ENCODE measurements at places on chromosomes 12 and 14.

DNA sequence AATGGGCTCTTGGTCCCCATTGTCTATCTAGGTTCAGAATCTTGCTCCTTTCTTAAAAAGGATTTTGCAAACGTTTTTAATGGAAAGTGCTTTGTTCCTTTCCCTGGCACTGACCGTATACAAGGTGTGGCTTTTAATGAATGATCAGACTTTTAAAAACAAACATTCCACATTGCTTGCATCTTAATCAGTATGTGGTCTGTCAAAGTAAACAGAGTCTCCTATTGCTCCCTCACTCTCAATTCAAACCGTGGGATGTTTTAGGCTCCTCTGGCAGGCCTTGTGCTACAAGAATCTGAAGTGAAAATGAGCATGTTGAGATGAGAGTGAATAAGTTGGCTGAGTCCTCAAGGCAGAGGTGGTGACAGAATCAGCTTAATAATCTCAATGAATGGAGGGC, 107.0 kb downstream of the VRK1 start:
- DNase-seq, result no peak

- no peak for DNase-seq
These were observed 109.0 kb downstream of the ESR2 start for GRCh38 chr14:64185184-64185583.

DNA sequence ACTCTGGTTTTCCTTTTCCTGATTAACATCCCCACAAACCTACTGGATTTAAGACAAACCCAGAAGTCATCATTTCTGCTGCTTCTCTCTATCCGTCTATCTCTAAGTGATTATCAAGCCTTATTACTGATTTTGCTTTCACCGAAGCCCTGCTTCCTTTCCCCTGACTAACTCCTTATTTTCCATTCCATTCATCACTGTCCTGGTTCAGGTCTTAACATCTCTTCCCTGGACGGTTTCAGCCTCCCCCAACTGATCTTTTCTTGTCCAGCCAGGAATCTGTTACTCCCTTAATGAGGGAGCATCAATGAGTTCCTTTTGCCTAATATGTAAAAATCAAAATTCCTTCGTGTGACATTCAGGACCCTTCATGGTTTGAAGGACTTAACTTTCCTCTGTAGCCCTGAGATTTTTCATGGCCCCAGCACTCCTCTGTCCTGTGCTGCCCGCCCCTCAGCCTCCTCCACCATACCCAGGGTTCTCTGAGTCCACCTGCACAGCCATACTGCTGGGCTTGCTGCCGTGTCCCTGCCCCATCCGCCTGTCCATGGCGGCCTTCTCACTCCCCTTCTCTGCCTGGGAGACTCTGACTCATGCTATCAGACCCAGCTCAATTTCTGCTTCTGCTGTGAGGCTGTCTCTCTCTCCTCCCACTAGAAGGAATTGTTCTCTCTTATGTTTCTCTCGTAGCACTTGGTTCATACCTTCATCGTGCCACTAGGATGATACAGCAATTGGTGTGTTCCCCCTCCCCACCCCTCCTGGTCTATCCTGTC, 167.8 kb upstream of the HIF1A start:
- DNase-seq, result no peak

DNA sequence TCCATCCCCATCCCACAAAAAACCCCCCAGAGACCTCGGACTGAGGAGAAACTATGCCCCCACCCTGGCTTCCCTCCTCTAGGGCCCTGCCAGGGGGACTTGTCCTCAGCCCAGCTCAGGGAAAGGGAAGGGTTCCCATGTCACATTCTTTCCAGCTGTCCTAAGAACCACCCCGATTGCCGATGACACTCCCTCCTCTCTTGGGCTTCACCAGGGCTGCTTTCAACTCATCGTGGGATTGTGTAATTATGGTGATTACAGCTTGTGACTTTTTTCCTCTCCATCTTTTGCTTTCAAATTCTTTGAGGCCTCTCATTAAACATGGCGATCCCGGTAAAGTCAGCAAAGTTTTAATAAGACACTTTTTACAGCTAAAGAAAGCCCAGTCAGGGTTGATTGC, 344.0 kb downstream of the DPF3 start:
- no peak for DNase-seq

DNA sequence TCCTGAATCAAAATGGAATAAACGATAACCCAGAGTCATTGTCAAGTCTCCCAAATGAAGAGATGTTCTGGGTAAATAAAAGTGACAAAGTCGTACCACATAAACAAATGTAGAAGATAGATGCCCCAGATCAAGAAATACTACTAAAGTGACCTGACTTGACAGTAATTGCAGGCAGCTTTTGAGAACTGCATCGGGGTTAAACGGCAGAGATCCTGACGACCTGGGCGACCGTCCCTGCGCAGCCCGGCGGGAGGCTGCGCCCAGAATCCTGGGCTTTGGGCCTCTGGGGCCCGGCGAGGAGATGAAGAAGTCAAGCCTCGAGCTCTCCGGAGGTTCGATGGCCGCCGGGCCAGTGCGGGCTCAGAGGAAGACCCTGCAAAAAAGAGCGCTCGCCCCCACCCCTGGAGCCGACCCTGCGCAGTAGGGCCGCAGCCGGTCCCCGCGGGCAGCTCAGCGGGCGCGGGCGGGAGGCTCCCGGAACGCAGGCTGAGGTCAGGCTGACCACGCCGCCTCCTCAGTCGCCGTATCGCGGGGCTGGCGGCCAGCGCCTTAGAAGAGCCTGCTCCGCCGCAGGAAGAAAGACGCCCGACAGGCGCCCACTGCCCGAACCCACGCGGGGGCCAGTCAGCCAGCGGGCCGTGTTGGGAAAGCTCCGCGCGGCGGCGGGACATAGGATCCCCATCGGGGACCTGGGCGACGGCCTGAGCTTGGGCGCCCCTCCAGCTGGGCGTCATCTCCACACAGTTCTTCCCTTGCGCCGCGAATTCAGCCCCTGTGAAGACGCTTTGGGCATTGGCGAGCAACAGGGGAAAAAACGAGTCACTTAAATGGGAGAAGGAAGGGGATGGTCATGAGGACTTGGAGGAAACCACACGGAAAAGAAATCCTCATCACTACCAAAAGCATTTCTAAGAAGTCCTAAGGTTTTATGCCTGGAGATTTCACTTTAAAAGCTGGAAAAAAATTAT, 16.0 kb downstream of the NKX2-1 start:
- no peak for DNase-seq

DNA sequence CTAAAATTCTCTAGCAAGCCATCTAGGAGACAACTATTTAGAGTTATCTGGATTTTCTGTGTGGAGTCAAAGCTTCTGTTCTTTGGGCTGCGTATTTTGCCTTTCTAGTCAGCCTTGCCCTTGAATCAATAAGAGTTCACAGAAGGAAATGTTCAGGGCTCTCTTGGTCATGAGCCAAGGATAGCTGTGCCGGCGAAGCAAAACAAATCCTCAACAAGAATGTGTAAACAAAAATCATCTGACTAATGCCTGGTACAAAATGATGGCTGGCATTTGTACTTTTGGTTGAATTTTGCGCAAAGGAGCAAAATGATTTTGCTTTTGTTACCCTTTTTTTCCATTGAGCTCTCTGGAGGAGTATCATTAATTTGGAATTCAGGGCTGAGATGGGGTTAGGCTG, 171.1 kb downstream of the DACT1 start:
- DNase-seq, result no peak

- DNase-seq, result no peak
These were observed 32.5 kb downstream of the MPHOSPH9 start for GRCh38 chr12:123200414-123200813.

DNA sequence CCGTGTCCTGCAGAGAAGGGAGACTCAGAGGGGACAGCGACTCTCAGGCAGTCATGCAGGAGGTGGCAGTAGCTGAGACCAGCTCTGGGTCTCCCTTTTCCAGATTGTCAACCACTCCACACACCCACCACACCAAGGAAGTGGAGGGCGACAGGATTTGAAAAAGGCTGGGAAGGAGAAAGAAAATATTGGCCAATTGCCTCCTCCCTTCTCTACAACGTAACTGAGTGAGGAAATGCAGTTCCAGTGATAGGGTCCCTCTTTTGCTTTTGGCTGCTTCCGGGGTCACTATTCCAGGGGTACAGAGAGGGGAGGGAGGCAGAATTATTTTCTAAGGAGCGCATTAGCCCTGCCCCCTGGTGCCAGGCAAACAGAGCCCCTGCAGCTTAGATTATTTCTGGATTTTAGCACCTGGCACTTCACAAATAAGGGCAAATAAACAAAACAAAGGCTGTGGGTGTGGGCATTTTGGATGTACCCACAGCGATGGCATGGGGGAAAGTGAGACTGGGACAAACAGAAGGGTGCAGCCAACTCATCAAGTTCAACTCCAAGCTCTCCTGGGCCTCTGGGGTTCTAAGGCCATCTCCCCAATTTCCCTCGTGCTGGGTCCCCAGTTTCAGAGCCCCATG, 20.4 kb downstream of the ASB2 start:
- DNase-seq, result no peak

- DNase-seq, result no peak
These were observed 57.8 kb downstream of the ATG14 start for GRCh38 chr14:55353686-55354467.

DNA sequence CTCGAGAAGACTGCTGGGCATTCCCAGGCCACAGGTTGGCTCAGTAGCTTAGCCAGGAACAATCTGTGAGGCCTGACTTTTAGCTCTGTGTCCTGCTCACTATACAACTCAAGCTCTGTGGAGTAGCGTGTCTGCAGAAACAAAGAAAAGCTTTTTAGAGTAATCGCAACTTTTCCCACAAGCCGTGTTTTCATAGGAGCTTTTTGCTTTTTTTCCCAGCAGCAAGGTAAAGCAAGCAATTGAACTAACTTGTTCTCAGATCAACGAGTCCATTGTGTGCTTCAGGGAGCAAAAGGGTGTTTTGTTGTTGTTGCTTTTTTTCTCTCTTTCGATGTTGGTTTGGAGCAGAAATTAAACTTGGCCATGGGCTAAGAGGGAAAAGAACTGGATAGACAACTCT, 97.3 kb upstream of the BCL2L14 start:
- no peak for DNase-seq

GRCh38 chr12:10151621-10152020, 20.3 kb downstream of the OLR1 start:
- no peak for DNase-seq

- no peak for DNase-seq
These were observed 133.4 kb downstream of the KICS2 start for GRCh38 chr12:64088431-64089349.

All from stimulated activated CD4-positive, alpha-beta T cell treated with anti-CD3 and anti-CD28 coated beads, TNF-alpha, amount 100 ng/mL, for 4 hours (primary cell).